ENCODE measurements at places on chromosomes 16 and 17.

- DNase-seq, result no peak
Observed at GRCh38 chr17:39767147-39767546, 29.4 kb downstream of the GRB7 start.

- peak; percentile 73 for DNase-seq
Observed at GRCh38 chr17:29180034-29180787, at the start of gene MYO18A. MYO18A (minus strand) TSS chr17:29180398; CDS start chr17:29166940, 13,458 bp downstream.

GRCh38 chr17:31900877-31901276 lies 631 bp downstream of the UTP6 start:
- no peak for DNase-seq

- DNase-seq, result no peak
Observed at GRCh38 chr16:14331020-14331419, 259.9 kb downstream of the MRTFB start.

- no peak for DNase-seq
Observed at GRCh38 chr17:65657251-65657828, 95.9 kb upstream of the AXIN2 start.

DNA sequence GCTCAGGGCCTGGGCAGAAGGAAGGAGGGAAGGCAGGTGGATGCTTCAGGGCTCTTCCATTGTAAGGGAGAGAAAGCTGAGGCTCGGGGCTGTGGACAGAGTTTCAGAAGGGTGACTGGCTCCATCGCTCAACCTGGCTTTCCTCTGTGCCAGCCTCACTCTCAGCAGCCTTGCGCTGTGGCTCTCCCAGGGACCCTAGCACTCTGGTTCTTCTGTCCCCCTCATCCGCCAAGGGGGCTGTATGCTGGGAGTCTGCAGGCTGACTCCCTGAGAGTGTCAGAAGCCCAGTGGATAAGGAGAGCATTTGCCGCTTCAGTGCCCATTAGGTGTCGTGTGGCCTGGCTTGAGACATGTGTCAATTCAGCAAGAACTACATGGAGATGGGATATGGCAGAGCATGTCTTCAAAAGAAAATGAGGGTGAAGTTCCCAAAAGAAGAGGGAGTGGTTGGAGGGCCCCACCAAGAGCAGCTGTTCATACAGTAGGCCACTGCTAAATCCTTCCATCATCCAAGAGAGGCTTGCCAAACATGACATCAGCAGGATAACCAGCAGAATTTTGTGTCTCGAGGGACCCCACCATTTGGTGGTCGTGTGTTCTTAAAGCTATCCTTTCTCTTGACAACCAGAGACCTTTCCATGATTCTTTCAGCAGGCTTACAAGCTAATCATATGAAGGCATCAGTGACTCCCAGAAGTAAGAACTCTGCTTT lies 148.2 kb downstream of the IRX5 start:
- DNase-seq, result no peak

DNA sequence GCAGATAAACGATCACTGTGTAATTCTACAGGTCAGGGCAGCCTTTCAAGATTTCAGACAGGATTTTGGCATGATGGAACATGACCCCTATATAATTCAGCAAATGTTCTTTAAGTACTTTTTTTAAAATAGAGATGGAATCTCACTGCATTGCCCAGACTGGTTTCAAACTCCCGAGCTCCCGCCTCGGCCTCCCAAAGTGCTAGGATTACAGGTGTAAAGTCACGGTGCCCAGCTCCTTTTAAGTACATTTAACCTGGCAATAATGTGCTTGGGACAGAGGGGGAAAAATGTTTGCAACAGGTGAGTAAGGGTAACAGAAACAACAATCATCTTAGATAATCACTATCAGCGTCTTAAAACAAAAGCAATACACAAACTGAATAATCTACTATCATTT lies 66.5 kb upstream of the PSMD7 start:
- DNase-seq, result no peak

DNA sequence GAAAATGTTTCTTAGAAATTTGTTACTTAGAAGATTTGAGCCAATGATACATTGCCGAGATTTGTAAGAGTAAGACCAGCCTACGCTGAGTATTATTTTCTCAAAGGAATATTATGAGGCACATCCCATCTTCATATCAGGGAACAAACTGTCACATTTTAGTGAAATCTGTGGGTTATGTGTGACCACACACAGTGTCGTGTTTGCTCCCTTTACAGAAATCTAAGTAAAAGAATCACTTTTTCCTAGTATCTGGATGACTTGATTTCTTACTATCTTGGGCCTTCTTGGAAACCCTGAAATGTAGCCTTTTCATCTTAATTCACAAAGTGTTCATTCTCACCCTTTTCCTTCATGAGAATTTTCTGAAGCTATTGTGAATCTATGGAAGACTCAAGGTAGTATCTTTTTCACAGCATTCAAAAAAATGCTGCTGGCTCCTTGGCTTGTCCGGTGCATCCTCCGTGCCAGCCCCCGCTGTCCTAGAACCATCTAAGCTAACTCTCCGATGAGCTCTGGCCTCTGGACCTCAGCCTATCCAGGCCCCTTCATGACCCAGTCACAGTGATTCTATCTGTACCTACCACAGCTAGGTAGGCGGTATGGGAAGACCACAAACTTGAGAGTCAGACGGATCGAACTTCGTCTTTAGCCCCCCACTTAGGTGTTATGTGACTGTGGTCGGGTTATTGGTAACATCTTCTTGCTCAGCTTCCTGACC lies 524.3 kb downstream of the MAF start:
- no peak for DNase-seq

GRCh38 chr17:80359422-80360110 lies 55.4 kb upstream of the ENDOV start:
- no peak for DNase-seq

DNA sequence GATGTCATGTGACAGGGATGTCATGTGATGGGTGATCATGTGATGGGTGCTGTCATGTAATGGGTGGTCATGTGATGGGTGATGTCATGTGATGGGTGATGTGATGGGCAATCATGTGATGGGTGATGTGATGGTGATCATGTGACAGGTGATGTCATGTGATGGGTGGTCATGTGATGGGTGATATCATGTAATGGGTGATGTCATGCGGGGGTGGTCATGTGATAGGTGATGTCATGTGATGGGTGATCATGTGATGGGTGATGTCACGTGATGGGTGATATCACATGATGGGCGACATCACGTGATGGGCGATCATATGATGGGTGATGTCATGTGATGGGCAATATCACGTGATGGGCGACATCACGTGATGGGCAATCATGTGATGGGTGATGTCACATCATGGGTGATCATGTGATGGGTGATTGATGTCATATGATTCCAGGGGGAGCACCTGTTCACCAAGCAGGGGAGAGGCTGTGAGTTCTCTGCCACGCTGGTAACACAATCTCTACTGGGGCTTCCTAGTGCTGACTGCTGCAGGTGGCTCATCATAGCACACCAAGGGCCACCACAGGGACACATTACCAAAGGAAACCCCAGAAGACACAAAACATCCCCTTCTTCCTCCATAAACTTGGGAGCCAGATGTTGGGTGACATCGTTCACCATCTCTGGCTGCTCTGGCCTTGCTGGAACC lies 16.5 kb downstream of the CD300LB start:
- no peak for DNase-seq

All from activated CD4-positive, alpha-beta T cell treated with anti-CD3 and anti-CD28 coated beads for 4 hours (primary cell).